Activated CD8-positive, alpha-beta T cell treated with anti-CD3 and anti-CD28 coated beads for 36 hours (primary cell): ENCODE measurements at places on chromosomes 6 and 20.

- no peak for DNase-seq
These were observed 176.2 kb downstream of the ASCC3 start for GRCh38 chr6:100704961-100705360.

GRCh38 chr6:6826095-6826901 lies 237.8 kb downstream of the LY86 start:
- peak; percentile 51 for DNase-seq

DNA sequence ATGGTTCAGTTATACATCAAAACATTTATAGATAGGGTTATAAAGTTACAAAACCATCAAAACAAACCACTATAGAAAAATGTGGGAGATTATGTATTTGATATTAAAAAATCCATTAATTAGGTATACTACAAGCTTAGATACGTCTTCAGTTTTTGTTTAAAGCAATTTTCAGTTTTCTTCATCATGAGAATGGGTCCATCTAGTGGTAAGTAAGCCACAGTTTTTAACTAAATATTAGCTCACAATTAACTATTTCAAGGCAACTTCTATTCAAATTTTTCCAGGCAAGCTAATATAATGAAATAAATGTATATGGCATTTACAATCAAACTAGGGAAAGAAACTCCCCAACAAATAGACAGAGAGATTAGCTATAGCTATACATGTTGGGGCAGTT lies 44.4 kb downstream of the RNGTT start:
- no peak for DNase-seq

- DNase-seq: no peak
These were observed 40.6 kb upstream of the SMIM28 start for GRCh38 chr6:138337076-138337475.

DNA sequence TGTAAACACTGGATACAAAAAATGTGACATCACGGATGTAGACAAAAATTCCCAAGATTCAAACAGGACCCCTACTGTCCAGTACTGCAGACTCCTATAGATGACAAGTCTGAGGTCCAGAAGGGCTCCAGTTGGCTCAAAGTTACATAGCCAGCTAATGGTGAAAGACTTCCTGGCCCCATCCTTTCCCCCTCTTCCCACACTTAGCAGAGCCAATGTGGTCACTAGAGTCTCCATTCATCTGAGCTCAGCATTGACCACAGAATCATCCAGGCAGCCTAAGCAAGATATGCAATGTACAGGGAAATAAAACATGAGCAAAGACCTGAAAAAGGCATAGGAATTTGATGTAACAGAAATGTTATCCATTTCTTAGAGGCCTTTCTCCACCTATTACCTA lies 180.5 kb downstream of the ADAT2 start:
- no peak for DNase-seq

GRCh38 chr6:143578054-143578453 lies 66.5 kb upstream of the FUCA2 start:
- no peak for DNase-seq

- no peak for DNase-seq
These were observed 442.3 kb downstream of the EPHA7 start for GRCh38 chr6:92977018-92977417.

DNA sequence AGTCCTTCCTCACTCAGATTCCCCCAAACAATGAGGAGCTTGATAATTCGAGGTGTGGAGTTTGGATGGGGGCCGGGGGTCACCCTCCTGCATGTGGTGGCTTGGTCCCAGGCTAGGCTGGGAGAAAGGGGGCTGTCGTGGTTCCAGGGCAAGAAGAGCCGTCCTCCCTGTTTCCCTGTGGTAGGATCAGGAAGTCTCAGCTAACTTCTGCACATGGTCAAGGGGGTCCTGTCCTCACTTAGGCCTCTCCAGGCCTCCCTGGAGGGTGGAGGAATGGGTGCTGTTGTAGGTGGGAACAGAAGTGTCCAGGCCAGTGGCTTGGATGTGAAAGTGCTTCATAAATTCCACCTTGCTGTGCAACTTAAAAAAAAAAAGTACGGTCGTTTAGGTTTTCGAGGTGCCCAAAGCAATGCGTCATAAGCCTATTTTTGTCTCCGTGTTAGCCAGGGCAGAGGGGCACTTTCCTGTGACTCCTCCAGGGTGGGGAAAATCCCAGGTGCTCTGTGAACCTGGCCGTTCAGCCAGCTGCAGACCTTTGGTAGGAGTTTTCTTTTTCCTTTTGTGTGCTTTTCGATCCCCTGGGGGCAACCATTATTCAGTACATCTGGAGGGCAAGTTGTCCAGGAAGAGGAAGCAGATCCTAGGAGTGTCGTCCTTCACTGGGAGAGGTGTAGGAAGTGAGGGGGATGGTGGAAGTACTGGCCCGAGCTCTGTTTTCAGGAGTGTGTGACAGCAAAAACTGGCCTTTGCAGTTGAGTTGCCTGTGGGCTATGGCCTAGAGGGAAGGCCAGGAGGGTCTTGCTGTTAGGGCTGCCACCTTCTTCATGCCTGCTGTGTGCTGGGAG lies 9.6 kb downstream of the IGF2R start:
- DNase-seq: peak; percentile 84

DNA sequence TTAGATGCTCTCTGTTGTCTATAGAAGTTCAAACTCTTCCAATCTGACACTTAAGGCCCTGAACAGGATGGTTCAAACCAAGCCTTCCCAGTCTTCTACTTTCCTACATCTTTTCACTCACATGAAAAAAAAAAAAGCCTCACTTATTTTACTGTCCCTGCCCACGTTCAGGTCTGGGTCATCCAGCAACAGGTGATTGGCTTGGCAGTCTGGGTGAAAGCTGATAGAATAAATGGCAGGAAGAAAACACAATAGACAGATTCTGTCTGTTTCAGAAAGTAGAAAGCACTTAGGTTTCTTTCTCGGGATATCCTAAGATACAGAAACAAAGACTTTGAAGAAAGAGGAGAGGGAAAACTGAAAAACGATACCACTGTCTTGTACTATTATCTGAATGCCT lies 61.8 kb upstream of the HSF2 start:
- DNase-seq: no peak

- DNase-seq: no peak
These were observed 117.5 kb downstream of the FLRT3 start for GRCh38 chr20:14219801-14220461.

GRCh38 chr6:139175389-139175948 lies 40.6 kb downstream of the HECA start:
- DNase-seq: no peak

- no peak for DNase-seq
These were observed 63.9 kb upstream of the SLCO4A1 start for GRCh38 chr20:62578294-62578897.

DNA sequence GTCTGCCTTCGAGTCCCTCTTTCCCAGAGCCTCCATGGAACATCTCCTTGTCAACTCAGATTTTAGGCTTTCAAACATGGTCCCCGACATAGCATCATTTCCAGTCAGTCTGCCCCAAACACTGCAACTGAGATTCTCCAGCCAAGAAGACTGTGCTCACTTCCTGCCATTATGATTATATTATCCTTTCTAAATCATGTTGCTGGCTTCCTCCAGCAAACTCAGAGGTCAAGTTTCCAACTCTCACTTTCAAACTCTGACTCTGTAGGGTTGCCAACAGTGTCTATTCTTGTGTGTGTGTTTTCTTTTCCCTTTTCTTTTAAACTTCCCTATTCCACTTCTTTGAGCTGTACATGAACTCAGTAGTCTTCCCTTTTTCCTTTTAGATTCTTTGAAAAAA lies 61.2 kb upstream of the TRAF3IP2 start:
- DNase-seq: no peak

GRCh38 chr6:13405961-13406477 lies 77.7 kb upstream of the TBC1D7 start:
- no peak for DNase-seq

- DNase-seq: peak; percentile 51
These were observed 270.7 kb upstream of the TAB2 start for GRCh38 chr6:149046822-149047246.

DNA sequence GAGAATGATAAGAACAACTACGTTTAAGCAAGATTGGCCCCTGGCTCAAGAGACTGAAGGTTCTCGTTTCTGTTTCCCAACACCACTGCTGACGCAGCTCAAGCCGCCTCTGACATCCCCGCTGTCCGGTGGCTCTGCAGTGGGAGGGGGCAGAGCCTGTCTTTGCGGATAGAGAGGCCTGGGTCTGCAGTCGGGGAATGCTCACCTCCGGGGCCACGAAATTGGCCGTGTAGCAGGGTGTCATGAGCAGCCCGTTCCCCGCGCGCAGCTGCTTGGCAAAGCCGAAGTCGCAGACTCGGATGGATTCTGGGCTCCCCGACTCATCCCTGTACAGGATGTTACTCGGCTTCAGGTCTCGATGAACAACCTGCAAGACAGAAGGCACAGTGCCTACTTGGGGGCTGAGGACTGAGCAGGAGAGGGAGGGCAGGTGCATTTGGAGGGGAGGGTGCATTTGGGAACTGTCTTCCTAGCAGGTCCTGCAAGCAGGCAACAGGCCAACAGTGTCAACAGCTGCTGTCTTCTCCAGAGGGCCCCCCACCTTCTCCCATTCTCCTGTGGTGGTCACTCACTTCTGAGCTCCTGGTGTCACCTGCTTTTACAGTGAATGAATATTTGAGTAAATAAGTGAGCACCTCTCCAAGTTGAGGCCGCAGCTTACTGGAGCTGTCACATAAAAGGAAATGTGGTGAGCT lies 40.5 kb upstream of the MPC1 start:
- no peak for DNase-seq

GRCh38 chr6:37758234-37758633 lies 60.6 kb upstream of the MDGA1 start:
- DNase-seq: no peak

GRCh38 chr20:11379257-11380011 lies 538.3 kb upstream of the BTBD3 start:
- no peak for DNase-seq

DNA sequence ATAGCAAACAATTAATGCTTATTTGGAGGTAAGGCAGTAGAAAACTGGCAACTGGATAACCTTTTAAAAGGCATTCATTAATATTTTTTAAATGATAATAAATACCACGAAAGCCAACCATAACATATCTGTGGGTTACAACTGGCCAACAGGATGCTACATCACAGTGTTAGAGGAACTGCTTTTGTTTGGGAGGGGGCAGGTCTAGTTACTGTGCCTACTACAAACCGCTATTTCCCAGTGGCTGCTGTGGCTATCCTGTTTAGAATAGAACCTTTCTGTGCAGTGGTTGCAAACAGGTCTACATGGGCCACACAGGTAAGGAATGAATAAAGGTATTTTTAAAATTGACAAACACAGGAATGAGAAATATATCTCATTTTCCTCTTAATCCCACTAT lies 976 bp downstream of the PIGT start:
- DNase-seq: peak; percentile 24

- no peak for DNase-seq
These were observed 140.9 kb downstream of the DLL1 start for GRCh38 chr6:170149681-170150589.

- DNase-seq: no peak
These were observed 655.2 kb upstream of the ARID1B start for GRCh38 chr6:156121973-156122372.

DNA sequence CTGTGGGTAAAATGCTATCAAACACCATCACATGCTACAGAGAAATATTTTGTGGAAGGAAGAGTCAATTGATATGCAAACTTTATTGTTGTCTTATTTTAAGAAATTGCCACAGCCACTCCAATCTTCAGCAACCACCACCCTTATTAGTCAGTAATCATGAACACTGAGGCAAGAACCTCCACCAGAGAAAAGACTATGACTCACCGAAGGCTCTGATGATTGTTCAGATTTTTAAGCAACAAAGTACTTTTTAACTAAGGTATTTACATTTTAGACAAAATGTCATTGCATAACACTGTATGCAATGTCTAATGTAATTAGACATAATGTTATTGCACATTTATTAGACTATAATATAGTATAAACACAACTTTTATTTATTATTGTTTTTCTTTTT lies 26.2 kb upstream of the MMP24 start:
- no peak for DNase-seq

DNA sequence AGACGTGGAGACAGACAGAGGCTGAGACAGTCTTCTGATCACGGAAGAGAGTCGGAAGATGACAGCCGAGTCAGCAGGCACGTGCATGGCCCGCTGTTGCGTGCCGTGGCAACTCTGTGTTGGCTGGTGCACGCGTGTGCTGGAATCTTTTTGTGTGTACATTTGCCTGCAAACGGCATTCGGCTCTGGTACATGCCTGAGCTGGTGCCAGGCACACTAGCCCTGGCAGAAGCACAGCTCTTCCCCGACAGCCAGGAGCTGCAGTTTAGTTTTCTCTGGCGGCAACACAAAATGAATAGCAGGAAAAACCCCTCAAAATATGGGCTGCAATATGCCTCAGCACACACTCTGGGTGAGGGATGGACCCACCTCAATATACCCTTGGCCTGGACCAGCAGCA lies 769 bp upstream of the PDYN start:
- no peak for DNase-seq

DNA sequence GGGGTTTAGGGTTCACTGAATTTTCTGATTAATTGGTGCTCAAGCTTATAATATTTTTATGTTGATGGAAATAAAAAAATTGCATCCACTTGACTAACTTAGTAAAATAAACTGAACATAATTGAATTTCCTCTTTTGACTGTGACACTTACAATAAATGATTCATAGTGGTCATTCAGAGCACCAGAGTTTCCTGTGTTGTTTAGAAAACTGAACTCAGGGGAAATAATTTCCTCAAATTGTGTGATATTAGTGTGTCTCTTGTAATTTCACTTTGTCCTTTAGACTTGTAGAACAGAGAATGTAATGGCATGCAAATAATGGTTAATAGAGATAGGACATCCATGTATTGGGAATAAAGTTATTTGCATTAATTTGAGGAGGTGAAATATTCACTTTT lies 319.7 kb upstream of the MAN1A1 start:
- DNase-seq: no peak

GRCh38 chr6:35086282-35086632 lies 54.9 kb downstream of the TCP11 start:
- no peak for DNase-seq

GRCh38 chr6:166318227-166318626 lies 10.0 kb upstream of the PRR18 start:
- DNase-seq: no peak

- DNase-seq: no peak
These were observed 55.3 kb upstream of the GPR6 start for GRCh38 chr6:109922851-109923250.

DNA sequence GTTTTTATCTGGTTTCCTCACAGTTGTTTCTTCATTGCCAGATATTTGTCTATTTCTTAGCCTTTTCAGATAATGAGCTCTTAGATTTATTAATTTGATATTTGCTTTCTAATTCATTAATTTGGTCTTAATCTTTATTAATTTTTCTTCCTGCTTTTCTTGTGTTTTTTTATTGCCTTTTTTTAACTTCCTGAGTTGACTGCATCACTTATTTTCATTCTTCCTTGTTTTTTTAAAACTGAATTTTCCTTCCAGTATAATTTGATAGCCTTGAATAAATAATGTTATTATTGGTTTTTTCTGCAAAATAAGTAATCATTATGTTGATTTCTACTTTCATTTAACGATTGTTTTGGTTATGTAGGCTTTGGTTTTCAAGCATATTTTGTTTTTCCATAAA lies 91.5 kb downstream of the RNF144B start:
- DNase-seq: no peak

DNA sequence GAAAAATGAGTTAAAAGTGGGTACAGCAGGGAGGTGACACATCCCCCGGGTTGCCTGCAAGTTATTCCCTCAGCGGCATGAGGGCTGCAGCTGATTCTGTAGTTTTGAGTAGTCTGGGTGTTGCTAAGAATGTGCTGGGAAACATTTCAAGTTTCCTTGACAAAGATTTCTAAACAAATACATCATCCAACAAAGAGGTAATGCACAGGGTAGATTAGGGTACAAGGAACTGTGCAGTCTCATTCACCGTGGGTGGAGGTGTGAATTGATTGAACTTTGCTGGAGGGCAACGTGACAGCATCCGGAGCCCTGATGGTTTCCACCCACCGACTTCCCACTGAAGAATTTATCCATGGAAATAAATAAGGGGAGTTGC lies 21.8 kb downstream of the CASS4 start:
- DNase-seq: peak; percentile 63
